Activated CD4-positive, alpha-beta T cell treated with anti-CD3 and anti-CD28 coated beads for 48 hours (primary cell): ENCODE measurements at places on chromosomes 11 and 22.

GRCh38 chr11:85886089-85887056 lies 31.2 kb downstream of the CCDC83 start:
- no peak for DNase-seq

GRCh38 chr22:43230971-43231723 lies 44.2 kb upstream of the TTLL12 start:
- DNase-seq = peak; percentile 77

DNA sequence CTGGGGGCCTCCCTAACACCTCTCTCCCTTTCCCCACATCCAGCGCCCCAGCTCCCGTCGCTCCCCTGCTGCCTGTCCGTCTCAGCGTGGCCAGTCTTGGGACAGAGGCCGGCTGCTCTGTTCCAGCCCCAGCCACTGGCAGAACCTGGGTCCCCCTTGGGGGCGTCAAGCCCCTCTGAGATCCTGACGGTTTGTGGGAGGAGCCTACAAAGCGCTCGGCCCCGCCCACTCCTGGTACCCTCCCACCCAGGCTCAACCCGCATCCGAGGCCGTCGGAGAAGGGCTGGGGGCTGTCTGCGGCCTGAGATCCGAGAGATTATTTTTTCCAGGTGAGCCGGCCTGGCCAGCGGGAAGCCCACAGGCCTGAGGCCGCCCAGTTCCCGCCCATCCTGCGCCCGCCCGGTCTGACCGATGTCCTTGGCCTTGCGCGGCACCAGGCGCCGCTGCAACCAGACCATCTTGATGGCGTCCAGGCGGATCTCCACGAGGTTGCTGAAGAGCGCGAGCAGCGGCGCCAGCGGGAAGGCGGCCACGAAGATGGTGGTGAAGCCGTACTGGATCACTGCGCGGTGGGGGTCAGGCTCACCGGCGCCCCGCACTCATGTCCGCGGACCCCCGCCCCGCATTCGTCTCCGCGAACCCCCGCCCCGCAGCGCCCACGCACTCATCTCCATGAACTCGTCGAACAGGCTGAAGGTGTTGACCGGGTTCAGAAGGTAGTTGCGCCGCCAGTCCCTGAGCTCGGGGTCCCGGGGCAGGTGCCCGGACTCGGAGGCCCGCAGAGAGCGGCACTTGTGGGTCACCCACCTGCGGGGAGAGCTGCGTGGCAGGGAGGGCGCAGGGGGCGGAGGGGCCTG lies 5.5 kb upstream of the SIGIRR start:
- no peak for DNase-seq

DNA sequence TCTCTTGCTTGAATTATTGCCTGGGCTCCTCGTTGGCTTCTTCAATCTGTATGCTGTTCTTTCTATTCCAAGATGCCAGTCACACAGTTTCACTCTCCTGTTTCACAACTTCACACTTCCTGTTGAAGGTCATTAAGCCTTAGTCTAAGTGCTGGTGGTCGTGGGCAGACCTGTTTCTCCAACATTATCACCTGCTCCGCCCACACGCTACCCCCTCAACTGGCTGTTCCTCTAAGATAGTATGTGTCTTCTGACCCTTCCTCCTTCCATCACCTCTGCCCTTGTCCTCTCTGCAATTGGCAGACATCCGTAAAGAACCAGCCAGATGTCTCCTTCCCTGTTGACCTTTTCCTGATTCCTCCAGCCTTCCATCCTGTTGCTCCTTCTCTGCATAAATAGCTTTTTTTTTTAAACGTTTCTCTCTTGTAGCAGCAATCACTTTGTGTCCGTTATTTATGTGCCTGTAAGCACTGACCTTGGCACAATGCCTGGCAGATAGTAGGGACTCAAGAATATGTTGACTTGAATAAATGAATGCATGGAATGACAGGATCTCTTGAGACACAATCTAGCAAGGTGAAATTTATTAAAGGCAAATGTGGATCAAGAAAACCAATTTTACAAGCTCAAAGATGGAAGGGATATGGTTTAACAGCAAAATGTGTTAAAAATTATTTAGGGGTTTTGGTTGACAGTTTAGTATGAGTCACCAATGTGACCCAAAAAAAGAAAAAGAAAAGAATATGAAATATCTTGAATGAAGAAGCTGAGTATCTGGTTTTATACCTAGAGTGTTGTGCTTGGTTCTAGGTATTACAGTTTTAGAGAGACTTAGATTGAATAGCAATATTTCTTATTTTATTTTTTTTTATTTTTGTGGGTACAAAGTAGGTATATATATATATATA lies 12.6 kb downstream of the DIXDC1 start:
- DNase-seq = no peak

DNA sequence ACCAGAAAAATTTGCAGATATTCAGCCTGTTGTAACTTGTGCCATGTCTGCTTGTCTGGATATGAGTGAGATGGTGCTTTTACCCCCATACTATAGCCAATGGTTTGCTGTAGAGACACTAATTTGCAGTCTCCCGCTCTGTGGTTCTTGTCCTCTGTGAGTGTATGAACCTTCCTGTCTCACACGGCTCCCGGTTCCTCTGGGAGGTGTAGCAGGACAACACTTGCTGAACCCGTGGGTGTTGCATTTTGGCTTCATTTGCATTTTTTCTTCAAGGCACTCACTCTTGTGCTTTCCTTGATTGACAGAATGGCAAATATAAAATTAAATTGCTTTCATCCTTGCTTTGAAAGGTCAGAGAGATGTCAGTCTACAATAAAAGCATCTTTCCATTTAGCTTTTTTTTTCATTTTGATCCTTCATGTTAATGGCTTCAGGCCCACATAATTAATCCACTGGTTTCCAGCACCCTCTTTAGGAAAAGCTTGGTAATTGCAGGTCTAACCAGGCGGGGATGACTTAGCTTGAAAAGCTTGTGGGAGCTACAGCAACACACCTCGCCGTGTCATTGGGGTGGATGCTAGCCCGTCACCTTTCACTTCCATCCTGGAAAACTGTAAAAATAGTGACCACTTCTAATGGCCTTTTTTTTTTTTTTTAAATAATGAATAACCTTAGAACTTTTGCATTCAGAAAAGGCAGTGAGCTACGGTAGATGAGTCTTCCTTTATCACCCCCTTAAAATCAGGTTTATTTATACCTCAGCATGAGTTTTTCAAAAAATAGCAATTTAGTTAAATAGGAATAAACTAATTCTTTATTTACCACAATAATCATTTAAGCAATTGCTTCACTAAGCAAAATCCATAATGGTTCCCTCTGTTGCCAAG lies 27.4 kb upstream of the ST14 start:
- DNase-seq = peak; percentile 54

GRCh38 chr11:17767914-17768313 lies 33.3 kb downstream of the KCNC1 start:
- no peak for DNase-seq

GRCh38 chr11:17597770-17598169 lies 50.7 kb downstream of the OTOG start:
- no peak for DNase-seq

GRCh38 chr11:110121204-110121603 lies 28.0 kb downstream of the ZC3H12C start:
- DNase-seq = no peak

DNA sequence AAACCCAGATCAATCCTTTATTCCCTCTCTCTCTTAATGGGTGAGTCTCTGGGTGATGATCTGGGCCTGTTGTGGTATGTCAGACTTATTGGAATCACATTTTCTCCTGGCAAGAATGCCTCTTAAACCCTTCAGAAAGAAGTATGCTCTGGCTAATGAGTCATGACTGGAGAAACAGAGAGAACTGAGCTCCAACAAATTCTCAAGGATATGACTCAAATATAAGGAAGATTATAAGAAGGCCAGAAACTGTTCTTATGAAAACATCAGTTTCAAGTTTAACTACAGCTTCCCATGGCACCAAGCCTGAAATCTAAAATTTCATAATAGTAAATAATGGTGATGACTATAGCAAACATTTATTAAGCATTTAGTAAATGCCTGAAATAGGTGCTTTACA lies 83.9 kb downstream of the OR5AK2 start:
- DNase-seq = no peak

DNA sequence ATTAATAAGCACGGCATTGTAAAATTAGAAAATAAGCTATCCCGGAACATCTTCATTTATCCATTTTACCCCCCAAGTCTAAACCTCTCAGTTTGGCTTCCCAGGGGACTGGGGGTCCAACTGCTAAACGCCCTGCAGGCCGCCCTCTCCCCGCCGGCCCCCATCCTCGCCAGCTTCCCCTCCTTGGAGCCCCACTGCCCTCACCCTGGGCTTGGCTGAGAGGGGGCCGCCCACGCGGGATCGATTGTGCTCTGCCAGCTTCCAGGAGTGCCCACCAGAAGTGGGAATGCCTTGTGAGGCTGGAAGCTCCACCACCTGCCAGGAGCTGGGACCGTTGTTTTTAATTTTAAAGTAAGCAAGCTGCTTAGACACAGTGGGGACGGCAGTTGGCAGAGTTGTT lies 353.5 kb downstream of the TBC1D22A start:
- no peak for DNase-seq

- DNase-seq = no peak
Observed at GRCh38 chr22:42905702-42906183, 48.7 kb upstream of the ARFGAP3 start.

GRCh38 chr22:45357490-45357889 lies 47.8 kb downstream of the FAM118A start:
- no peak for DNase-seq

DNA sequence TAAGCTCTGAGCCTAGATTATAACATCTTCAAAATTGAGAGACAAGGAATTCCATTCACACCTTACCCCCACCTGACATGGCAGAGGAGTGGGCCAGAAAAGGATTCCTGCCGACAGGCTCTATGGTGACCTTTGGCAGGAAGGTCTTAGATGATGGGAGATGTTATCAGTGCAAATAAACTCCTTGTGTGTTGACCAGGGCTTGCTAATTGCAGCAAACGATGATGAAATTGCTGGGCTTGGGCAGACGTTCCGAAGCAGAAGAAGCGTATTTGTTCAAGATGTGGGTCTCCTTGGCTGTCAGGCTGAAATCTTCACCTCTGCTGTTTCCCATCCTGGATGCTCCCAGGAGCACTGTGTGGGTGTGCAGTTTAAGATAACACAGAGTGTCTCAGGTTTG lies 183.7 kb upstream of the CADM1 start:
- no peak for DNase-seq

- DNase-seq = no peak
Observed at GRCh38 chr11:117219455-117219854, 12.4 kb downstream of the PCSK7 start.

DNA sequence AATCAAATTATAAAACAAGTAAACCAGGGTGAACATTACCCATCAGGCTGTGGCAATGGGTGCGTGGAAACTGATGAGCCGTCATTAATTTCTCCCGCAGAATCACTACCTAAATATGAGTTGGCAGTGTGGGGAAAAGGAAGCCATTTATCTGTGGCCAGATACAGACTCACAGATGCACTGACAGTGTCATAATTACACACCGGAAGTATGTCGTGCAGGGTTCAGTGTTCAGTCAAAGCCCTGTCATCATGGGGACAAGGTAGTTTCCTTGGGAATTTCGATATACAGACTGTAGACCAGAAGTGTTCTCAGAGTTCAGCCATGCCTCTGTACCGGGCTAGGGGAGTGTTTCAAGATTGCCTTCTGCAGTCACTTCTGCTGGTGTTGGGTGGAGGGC lies 119.2 kb upstream of the SEZ6L start:
- DNase-seq = no peak

GRCh38 chr11:75800136-75800675 lies 14.8 kb upstream of the UVRAG start:
- DNase-seq = no peak

- no peak for DNase-seq
Observed at GRCh38 chr11:105611572-105612441, 1.9 kb downstream of the GRIA4 start.

- no peak for DNase-seq
Observed at GRCh38 chr11:88312628-88313027, 24.9 kb downstream of the CTSC start.

DNA sequence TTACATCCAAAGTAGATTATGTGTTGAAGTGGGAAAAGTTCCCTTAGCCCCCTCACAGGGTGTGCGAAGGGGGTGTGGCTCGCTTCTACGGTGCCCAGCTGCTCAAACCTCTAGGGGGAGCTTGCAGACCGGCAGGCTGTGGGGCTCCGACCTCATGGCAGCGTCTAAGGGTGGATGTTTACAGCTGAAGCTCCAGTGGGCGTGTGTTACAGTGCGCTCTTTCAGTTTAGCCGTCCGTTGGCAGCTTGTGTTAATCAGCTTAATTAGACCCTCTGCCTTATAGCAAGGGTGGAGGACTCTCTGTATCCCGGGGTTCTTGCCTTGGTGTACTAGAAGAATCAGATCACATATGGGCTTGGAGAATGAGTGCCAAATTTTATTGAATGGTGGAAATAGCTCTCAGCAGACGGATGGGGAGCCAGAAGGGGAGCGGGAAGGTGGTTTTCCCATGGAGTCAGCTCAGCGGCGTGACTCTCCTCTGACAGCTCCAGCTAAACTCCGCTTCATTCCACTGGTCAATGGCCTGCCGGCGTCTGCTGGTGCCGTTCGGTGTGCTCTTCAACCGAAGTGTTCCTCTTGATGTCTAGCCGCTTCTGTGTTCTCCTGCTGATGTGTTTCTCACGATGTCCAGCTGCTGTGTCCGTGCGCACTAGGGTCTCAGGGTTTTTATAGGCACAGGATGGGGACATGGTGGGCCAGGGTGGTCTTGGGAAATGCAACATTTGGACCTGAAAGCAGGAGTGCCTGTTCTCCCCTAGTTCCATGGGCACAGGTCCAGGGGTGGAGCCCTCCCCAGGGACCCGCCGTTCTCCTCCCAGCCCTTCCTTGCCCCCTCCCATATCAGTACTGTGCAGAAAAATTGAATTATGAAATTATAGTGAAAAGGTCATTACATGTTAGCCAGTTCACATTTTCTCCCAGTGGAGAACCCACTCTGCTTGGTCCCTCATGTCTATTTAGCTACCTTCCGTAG lies 28.6 kb upstream of the OR10G7 start:
- DNase-seq = peak; percentile 63

DNA sequence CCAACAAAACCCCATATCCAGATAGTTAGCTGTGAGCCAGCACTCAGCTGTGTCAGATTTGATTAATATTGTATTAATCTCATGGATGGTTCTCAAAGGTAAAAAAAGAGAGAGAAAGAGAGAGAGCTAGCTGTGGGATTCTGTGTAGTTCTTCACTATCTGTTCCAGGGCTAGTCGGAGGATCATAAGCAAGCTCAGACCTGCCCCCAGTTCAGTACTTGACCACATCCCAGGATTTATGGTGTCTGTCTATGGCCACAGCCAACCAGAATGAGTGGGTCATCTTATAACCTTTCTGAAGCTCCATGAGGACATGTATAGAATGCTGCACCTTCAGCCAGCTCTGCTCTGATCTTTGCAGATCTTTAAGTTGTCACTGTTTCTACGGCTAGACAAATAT lies 13.5 kb upstream of the B3GNT6 start:
- DNase-seq = no peak

- peak; percentile 28 for DNase-seq
Observed at GRCh38 chr11:107549253-107549953, 16.1 kb downstream of the ALKBH8 start.

DNA sequence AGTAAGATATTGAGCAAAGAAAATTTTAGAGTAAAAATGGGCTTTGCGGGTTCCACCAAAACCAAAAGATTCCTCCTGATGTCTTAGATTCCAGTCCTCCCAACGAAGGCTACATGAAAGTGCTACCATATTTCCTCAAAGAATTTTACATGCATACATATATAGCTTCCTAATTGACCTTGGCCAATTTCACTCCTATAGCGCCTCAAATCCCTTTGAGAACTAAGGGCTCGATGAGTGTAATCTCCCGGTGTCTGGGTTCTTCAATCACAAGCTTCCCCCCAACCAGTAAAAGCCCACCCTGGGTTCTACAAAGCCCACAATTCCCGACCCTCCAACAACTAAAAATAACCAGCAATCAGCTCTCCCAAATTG lies 1.2 kb downstream of the SIK3 start:
- DNase-seq = no peak
